GM06990 (cell line): ENCODE measurements at places on chromosomes 16 and 17.

DNA sequence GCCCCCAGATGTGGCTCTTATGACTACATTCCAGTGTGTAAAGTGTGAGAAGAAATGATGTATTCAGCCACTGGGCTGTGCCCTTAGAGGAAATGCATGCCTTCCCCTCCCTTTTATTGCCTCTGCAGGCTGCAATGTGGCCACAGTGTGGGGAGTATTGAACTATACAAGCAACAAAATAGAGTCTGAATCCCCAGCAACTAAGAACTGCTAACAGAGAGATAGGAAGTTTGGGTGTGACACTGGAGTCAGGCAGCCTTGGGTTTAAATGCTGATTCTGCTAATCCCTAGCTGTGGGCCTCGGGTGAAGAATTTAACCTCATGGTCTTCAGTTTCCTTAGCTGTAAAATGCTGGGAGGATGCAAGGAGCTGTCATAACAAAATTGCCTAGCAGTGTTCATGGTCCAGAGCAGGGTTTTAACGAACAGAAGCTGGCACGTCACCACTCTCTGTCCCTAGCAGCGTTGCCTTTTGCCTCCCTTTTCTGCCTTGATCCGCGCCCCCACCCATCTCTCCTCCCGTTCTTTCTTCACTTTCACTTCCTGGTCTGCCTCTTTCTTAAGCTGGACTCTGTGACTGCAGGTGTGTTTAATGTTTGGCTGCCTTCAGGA, 50.3 kb downstream of the KPNA2 start:
- peak; percentile 29 for DNase-seq

DNA sequence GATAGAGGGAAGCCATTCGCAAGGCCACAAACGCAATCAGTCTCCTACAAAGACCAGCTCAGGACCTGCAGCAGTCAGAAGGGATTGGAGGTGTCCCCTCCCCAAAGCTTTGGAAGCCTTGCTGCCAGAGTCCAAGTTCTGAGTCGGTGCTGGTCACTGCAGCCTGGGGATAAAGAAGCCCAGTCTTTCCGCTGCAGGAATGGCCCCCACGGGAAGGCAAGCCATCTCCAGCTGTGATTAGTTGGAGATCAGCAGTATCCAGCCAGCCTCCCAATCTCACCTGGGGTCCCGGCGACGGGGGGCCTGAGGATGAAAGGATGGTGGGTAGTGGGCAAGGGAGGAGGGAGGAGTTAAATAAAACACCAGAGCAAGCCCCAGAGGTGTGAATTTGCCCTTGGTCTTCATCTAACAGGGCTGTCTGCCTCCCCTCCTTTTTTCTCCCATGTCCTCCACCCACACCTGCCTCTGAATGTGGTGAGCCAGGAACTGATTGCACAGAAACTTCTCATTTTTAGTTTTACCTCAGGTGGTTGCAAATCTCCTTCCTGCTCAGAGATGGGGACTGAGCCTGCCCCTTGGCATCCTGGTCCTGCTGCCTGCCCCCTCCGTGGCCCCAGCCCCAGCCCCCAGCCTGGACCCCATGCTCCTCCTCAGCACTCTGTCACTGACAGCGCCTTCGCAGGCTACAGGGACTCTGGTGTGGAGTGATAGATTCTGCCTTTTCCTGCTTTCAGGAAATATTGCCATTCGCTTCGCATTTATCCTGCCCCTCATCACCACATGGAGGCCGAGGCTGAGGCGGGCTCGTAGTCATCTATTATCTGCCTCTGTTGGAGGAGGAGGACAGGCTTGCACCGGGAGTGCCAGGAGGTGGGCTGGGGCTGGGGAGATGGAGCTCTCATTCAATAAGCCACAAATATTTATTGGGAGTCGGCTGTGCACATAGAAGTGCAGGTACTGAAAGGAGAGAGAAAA, 262.9 kb upstream of the SDK2 start:
- no peak for DNase-seq

DNA sequence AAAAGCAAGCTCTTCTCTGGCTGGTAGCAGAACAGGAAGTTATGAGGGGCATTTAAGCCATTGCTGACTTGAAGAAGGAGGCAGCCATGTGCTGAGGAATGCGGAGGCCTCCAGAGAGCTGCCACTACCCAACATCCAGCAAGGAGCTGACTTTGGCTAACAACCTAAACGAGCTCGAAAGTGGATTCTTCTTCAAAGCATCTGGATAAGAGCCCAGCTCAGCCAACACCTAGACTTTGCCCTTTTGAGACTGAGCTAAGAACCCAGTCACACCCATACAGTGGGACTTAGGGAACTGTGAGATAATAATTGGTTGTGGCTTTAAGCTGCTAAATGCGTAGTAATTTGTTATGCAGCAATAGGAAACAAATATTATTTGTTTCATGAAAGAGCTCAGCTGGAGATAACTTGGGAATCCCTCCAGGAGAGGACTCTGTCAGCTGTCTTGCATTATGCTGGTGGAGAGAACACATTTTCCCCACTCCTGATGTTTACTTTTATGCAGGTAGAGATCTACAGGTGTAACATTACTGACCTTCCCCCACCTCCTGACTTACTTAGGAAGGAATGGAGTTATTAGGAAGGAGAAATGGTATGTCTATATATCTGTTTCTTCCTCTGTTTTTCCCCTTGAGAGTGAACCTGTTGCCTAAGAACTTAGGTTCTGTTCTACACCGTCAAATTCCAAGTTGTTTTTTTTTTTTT, 52.7 kb upstream of the ZNF629 start:
- no peak for DNase-seq

DNA sequence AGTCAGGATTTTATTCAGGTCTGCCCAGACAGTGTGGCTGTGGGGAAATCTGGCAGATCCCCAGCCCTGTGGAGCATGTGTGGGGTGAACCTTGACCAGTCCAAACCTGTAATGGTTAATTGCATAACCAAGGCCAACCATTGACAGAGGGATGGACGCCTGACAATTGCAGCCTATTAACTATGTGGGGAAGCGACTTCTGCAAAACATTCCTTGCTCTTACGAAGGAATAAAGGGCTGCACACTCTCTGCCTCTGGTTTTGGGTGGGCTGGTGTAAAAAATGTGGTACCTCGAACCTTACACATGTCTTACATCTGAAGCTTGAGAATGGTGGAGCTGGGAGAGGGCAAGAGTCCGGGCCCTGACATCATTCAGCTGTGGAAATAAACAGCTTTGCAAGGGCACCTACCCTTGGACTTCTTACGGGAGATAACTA, 35.8 kb downstream of the MAF start:
- DNase-seq, result no peak

DNA sequence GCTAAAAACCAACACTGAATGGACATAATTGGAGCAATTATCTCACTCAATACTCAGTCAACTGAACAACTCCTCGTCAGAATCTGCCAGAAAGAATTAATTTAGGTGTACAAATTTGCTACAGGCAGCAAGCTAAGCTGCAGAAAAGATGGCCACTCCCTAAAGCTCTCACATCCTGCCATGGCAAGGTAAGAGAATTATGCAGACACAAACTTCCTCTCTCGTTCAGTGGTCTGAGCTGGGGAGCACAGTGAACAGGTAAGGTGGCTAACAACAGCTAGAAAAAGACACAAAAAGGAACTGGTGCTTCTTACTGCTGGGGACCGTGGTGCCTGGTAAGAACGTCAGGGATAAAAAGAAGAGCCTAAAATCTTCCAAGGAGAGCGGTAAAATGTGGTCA, 74.9 kb upstream of the BCAR1 start:
- DNase-seq, result no peak

DNA sequence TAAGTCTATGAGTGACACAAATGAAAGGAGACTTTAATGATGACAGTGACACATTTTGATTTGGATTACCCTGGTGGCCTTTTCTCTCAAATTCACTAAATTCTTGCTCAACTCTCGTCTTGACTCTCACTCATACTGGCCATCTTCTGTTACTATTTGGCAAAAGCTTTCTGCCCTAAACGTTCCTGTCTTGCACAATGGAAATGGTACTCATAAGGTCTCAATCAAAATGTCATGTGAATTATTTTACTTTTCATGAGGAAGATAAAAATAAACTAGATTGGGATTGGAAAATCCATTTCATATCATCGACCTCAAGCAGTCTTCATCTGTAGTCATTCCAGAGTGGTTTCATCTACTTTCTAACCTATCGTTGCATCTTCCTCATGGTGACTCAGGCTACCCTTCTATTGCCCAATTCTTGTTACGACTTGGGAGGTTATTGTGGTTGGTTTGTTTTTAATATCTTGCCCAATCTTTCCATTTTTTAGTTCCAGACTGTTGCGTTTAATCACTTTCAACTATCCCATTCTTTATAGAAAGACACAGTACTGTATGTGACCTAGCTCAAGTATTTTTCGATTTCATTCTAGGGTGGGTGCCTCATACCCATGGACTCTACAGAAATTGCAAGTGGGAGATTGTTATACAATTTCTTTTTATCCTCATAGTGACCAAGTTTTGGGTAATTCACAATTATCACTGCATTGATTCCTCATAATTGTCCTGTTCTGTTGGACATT, 317.2 kb upstream of the KCNJ16 start:
- no peak for DNase-seq

- no peak for DNase-seq
These were observed 24.6 kb upstream of the GUCY2D start for GRCh38 chr17:7977805-7978204.

GRCh38 chr17:38554430-38555350, 51.1 kb downstream of the SRCIN1 start:
- no peak for DNase-seq

DNA sequence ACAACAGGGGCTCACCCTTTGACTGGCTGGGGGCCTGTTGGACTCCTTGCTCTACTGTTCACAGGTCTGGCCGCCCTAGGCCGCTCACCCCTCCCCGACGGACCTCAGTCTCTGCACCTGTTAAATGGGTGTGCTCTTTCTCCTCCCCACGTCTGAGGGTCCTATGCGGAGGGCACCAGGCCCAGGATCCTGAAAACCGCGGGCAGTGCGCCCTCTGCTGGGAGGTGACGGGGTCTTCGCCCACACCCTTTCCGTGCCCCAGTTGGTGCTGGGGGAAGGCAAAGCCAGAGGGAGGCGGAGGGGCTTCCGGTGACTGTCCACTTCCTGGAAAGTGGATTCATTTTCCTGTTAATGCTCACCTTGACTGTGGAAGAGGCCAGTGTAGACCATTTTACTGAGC, 1010.9 kb downstream of the KCNJ18 start:
- DNase-seq, result no peak

- peak; percentile 97 for DNase-seq
These were observed at the start of gene ZNF18 for GRCh38 chr17:11997147-11997971. TSS of gene ZNF18 (minus strand) at chr17:11997475. CDS start at chr17:11992829, 4,646 bp downstream.

DNA sequence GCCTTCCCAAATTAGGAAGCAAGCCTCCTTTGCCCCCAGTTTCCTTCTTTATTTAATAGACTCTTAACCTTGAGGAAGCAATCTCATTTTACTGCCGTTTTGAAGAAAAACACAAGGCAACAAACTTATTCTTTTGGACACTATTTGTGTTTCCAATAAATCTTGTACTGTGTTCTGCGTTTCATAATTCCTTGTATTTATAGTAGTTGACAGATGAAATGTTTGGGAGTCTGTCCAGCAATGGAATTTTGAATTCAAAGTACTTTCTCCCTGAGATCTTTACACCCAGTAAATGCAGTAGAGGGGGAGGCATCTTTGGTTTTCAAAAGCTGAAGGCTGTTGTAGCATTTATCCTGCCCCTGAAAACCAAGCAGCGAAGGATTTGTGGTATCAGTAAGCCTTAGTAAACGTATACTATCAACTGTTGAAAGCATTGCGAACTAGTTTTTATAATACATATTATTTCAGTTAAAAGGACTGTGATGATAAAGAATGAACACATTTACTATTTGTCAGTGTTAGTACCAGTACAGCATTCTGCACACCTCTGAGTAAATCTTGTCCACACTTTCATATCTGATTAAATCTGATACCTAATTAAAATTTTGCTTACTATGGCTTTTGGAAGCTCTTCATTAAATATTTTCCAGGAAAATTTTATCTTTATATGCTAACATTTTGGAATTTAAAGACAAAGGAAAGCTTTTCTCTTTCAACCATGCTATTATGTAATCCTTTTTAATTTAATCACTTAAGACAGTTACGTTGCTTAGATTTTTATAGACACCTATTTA, 83.1 kb downstream of the TNRC6C start:
- no peak for DNase-seq

- DNase-seq, result no peak
These were observed 91.8 kb downstream of the FOXL1 start for GRCh38 chr16:86669937-86670749.

GRCh38 chr16:58000706-58001676, at the start of gene USB1:
TSS of gene USB1 (plus strand) at chr16:58001407. CDS start at chr16:58001484, 77 bp downstream.
- peak; percentile 96 for DNase-seq

DNA sequence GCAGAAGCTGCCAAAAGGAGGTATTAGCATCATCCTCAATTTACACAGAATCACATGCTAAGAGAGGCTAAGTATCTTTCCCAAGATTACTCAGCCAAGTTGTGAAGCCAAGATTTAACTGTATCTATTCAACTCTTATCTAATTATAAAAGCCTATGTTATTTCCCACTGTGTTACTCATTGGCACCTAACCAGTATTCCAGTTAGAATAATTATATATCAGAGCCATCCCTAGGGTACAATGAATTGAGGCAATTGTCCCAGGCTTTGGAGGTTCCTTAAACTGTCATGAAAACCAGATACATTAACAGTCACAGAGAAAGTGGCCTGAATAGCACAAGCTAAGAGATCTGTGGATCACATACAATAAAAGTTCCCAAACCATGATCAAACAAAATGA, 10.9 kb upstream of the AMFR start:
- no peak for DNase-seq

DNA sequence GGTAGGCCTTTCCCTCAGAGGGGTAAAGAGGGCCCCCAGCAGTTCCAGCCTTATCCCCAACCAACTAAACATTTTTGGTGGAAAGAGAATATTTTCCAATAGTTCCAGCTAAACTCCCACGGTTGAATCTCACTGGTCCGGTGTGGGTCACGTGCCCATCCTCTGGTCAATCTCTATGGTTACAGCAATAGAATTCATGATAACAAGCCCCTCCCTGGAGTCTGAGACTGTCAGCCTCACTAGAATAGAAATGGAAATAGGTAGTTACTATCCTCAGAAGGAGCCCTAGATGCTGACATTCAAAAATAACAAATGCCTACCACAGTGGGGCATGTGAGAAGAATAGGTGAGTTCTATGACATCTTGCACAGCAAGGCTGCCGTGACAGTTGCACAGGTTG, 37.5 kb upstream of the LITAF start:
- no peak for DNase-seq

GRCh38 chr17:63421681-63422645, 24.1 kb downstream of the CYB561 start:
- DNase-seq, result no peak

GRCh38 chr17:47878203-47879027, 17.6 kb upstream of the SP2 start:
- DNase-seq, result no peak
